ENCODE measurements at places on chromosomes 7 and 10.

GRCh38 chr7:28126410-28127041, 54.1 kb downstream of the JAZF1 start:
- DNase-seq, result no peak

DNA sequence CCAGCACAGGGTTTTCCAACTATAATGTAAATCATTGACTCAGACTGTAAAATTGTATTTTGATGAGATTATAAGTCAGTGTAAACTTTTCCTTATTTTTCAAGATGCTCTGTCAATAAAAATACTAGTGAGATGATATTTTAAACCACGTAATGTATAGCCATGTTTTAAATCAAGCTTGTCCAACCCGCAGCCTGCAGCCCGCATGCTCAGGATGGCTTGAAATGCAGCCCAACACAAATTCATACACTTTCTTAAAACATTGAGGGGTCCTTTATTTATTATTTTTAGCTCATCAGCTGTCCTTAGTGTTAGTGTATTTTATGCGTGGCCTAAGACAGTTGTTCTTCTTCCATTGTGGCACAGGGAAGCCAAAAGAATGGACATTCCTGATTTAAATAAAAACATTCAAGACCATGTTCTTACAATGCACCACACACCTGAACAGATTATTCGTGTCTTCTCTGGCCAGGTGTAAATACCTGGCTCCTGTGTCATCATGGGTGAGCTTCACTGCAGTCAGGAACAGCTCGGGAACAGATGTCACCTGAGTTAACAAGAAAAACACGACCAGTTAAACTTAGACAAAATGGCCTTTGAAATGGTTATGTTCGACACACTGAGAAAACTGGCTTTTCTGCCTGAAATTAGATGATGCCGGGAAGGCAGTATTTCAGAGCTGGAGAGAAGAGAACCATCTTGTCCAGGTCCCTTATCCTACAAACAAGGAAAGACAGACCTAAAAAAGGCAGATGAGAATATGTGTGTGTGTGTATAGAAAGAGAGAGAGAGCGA, 5.9 kb downstream of the PITRM1 start:
- DNase-seq, result no peak

- no peak for DNase-seq
These were observed 46.2 kb upstream of the COMTD1 start for GRCh38 chr10:75281974-75282373.

DNA sequence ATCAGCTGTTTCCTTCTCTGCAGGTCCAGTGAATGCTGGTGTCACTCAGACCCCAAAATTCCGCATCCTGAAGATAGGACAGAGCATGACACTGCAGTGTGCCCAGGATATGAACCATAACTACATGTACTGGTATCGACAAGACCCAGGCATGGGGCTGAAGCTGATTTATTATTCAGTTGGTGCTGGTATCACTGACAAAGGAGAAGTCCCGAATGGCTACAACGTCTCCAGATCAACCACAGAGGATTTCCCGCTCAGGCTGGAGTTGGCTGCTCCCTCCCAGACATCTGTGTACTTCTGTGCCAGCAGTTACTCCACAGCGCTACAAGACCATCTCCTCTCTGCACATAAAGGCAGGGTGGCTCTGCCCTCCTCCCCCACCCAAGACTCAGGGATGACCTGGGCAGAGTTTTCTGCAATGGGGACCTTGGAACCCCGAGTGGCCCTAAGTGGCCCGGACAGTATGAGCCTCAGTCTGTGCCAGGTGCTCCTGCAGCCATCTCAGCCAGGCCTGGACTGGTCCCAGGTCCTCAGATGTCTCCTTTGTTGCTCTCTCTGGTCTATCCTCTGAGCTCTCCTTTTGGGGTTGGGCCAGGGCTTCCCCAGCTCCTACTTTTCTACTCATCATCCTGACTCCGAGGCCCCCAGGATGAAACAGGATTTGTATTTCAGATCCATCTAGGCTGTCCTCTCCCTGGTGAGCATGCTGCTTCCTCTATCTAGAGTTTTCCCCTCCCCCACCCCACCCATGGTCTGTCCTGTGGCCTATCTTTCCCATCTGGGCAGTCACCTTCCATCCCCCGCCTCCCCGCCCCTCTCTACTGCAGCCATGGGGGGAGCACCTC, 212.1 kb upstream of the PRSS58 start:
- DNase-seq, result no peak

DNA sequence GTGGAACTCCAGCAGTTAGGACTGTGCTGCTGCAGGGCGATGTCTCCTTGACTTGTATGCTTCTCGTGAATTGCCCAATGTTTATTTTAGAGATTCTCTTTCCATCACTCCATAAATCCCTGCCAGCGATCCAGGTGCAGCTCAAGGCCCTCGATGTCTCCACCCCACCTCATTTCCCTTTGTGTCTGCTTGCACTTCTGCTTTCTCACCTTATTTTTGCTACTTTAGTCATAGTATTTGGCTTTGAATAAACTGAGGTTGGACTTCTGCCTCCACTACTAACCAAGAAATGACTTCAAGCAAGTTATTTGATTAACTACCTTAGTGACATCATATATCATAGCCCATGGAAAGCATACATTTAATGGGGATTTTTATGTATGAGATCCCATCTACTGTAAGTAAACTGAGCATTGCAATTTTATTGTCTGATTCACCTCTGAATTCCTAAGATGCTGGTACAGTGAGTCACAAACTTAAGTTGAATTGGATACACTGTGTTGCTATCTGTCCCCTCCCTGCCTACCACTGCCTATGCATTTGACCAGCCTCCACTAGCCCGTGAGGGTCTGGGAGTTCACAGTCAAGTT, 255.8 kb downstream of the ABCA13 start:
- DNase-seq, result peak; percentile 11

- no peak for DNase-seq
These were observed 19.1 kb downstream of the PI4K2A start for GRCh38 chr10:97659589-97659988.

GRCh38 chr7:80018941-80019808, 115.5 kb upstream of the GNAI1 start:
- DNase-seq, result no peak

- no peak for DNase-seq
These were observed 11.5 kb upstream of the NFKB2 start for GRCh38 chr10:102384053-102384452.

DNA sequence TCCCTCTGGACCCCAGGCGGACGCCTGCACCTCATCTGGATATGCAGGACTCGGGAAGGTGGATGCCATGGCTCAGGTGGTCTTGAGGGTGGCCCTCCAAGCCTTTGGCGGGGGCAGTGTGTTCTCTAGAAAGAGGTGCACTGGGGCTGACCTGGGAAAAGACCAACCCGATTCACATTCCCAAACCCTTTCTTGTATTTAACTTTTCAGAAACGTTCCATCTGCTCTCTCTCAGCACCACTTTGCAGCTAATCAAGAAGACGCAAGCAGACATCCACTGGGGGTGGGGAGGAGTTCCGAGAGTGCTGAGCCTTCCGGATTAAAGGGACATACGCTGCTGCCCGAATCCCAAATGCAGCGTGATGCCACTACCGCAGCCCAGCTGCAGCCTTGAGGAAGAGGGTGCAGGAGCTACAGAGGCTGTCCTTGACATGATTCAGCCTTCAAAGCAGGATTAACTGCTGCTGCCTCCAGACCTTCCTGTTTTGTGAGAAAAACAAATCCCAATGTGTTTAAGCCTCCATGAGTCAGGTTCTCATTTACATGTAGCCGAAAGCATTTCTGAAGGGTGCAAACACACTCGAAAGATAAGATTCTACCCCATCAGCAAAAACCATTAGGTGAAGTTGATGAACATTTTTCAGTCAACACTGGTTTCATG, 39.9 kb downstream of the RBM17 start:
- DNase-seq, result no peak

- DNase-seq, result no peak
These were observed 89.5 kb upstream of the ZNF438 start for GRCh38 chr10:31120961-31121685.

All from GM04503 (cell line).